Posterior cingulate gyrus (tissue), 11 donors: ENCODE measurements at places on chromosomes 4 and X.

- no peak for DNase-seq
These were observed 5.8 kb downstream of the CCKAR start for GRCh38 chr4:26484516-26484915.

DNA sequence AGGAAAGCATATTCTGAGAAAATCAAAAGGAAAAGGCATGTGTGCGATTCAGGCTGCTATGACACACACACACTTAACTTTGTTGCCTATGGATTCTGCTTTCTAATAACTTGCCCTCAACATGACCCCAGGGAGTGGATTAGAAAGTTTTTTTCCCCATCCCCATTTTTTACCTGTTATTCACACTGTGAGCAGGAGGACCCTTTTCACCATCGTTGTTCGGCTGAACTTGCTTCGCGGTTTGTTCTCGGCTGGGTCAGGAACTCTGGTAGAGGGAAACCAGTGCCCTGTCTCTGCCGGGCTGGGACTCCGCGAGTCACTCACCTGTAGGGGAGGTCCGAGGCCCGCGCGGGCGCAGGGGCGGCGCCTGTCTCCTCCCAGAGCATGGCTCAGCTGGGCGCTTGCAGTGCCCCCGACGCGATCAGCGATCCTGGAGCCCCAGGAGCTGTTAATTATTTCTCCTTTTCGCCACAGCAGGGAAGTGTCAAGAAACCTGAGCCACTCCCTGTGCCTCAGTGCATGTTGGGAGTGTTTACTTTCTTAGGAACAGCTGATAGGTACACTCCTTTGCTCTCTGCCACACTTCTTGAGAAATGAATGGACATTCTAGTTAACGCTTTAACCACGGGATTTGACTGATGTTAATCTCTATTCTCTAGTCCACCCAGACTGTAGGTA is at the start of gene RASSF6:
TSS of gene RASSF6 (minus strand) at position 322 of the 678 bp plus-strand sequence. CDS start 8,641 bp downstream, outside the sequence.
- no peak for DNase-seq

DNA sequence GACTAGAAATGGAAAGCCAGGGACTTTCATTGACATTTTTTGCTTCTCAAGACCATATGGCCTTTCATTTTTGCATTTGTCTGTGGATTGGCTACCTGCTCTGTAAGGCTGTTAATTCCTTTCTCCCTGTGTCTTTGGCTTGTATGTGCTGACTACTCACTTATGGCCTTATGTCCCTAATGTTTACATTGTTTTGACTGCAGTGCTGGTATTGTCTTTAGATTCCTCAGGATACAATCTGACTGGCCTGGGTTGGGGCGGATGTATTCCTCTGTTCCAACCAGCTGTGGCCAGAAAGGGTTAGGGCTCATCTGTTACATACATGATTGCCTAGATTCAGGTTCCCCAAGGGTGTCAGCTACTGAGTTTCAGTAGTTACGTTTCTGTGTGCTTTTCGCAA is 108.1 kb downstream of the RAPGEF2 start:
- no peak for DNase-seq

- DNase-seq, result no peak
These were observed 16.8 kb upstream of the HSD17B13 start for GRCh38 chr4:87339440-87339839.

- no peak for DNase-seq
These were observed 198.8 kb upstream of the BMP3 start for GRCh38 chr4:80831383-80832361.

DNA sequence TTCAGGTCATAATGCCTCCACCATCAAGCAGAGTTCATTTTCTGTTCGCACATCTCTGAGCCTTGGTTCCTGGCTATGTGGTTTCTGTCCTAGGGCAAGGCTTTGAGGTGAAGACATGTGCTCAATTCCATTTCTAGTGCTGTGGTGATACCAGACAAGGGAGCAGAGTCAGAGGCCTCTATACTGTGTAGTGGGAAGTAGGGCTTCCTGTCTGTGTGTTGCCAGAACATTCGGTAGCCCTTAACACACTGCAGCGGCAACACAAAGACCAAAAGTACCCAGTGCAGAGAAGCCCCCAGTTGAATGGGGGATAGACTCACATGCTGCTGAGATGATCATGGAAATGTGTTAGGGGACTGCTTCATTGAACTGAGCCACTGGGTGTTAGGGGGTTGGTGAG is 56.4 kb downstream of the STARD8 start:
- no peak for DNase-seq

DNA sequence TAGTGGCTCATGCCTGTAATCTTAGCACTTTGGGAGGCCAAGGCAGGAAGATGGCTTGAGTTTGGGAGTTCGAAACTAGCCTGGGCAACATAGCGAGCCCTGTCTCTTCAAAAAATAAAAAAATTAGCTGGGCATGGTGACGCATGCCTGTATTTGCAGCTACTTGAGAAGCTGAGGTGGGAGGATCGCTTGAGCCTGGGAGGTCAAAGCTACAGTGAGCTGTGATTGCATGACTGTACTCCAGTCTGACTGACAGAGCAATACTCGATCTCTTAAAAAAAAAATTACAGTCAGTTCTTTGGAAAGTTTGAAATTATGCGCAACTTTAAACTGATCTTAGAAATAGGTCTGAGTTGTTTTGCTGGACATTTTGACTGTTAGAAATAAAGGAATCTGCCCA is 55.8 kb downstream of the DOCK11 start:
- DNase-seq, result no peak

- no peak for DNase-seq
These were observed 12.8 kb downstream of the SCD5 start for GRCh38 chr4:82785611-82786400.
